ENCODE measurements at places on chromosomes 5 and 9.

- no peak for DNase-seq
Measured at GRCh38 chr5:156380848-156381247, 53.9 kb downstream of the SGCD start.

DNA sequence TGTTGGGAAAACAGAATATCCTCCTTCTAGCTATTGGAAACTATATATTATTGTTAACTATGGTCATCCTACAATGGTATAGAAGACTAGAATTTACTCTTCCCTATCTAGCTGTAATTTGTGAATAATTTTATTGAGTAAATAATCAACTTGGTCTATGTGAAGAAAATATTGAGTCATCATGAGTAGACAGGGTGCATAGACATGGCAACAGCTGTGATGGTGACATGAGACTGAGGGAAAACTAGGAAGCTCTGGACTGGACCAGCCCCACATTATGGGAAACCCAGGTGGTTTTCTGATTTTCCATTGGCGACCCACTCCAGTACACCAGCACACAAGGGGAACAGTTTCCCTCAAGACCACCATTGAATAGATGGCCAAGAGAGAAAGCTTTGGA, 95.0 kb downstream of the APBA1 start:
- DNase-seq: no peak

DNA sequence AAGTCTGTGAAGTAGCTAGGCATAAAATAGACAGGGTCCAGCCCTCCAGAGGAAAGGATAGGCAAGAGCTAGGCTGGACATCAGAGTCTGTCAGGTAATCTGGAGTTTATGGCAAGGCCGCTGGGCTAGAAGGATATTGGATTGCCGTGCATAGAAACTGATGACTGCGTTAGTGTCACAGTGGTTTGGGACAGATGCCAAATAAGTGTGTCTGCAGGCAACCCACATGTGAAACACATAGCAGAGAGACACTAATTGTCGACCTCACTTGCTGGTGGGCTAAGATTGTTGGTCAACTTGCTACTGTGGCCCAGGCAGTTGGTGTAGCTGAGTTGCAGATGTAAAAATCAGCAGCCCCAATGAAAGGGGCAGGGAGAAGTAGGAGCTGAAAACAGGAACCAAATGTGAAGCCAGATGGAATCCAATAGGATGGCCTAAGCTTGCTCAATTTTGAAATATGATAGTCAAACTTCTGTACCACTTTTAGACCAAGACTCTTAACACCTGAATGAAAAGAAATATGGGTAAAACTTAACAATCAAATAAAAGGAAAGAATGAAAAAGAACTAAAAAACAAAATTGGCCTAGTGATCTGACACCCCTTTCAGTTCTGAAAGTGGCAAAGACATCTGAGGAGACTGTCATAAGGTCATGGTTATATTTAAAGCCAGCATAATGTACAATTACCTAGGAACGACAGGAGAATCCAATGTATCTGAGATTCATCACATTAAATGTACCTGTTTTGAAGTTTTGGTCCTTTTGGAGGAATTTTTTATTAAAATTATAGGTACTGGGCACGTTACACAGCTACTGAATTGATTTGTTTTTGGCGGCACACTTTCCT, 243.3 kb upstream of the ACTBL2 start:
- no peak for DNase-seq

GRCh38 chr9:17807613-17808282, 228.9 kb downstream of the SH3GL2 start:
- DNase-seq: no peak

- peak; percentile 47 for DNase-seq
Measured at GRCh38 chr5:97142521-97143254, at the start of gene LIX1. Gene LIX1 (minus strand): TSS chr5:97142611. CDS start chr5:97142576, 35 bp downstream.

- peak; percentile 47 for DNase-seq
Measured at GRCh38 chr5:168946363-168946762, 354.6 kb downstream of the SLIT3 start.

DNA sequence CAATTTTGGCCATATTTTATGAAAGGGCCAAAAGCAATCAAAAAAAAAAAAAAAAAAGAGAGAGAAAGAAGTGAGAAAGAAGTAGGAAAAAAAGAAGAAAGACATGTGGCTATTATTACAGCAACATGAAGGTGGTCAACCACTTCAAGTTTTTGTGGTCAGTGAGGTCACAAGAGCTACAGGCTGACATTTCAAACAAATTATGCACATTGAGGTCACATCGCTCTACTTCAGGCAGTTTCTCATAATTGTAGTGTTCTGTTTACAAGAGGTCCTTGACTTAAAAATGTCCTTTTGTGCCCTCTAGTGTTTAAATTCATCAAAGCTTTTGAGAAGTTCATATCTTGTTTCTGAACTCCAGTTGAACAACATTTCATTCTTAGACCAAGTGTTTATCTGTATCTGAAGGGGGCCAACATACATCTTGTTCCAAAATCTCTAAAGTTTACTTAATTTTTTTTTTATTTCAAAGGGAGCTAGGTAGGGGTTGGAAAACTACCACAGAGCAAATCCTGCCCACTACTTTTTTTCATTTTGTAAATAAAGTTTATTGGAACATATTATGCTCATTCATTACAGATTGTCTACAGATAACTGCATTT, 513.1 kb downstream of the PDE4D start:
- DNase-seq: no peak

GRCh38 chr5:8606231-8606630, 737.3 kb downstream of the MTRR start:
- DNase-seq: no peak

GRCh38 chr9:21871256-21871975, 69.0 kb downstream of the MTAP start:
- no peak for DNase-seq

- DNase-seq: no peak
Measured at GRCh38 chr5:59008816-59009473, 426.1 kb downstream of the RAB3C start.

GRCh38 chr5:150801117-150801927, 22.8 kb downstream of the SMIM3 start:
- DNase-seq: no peak

DNA sequence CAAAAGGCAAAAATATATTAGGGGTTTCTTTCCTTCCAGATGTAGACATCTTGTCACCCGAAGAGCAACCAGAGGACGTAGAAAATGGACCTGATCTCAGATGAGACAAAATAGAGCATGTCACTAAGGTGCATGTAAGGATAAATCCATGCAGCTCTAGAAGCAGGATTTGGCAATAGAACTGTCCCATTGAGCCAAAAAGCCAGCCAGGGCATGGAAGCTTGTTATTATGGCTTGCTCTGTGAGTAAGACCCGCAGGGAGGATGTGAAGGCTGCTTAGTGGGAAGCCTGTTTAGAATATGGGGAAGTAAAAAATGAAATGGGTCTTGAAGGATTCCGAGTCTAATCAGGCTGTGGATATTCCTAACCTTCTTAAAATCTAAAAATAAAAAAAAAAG, 165.6 kb upstream of the MPDZ start:
- no peak for DNase-seq

DNA sequence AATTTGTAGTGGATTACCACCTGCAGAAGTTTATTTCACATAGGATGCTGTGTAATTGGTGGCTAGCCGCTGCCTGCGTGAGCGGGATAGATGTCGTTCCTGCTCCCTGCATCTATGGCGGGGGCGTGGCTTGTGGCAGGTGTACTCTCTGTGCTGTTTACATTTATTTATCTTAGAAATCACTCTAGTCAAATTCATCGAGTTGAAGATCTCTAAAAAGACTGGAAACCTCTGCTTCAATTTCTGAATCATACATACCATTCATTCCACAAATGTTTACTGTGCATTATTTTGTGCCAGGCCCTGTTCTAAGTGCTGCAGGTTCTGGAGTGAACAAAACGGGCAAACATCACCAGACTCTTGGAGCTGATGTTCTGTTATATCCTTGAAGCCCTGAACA, 11.9 kb downstream of the ROPN1L start:
- no peak for DNase-seq

DNA sequence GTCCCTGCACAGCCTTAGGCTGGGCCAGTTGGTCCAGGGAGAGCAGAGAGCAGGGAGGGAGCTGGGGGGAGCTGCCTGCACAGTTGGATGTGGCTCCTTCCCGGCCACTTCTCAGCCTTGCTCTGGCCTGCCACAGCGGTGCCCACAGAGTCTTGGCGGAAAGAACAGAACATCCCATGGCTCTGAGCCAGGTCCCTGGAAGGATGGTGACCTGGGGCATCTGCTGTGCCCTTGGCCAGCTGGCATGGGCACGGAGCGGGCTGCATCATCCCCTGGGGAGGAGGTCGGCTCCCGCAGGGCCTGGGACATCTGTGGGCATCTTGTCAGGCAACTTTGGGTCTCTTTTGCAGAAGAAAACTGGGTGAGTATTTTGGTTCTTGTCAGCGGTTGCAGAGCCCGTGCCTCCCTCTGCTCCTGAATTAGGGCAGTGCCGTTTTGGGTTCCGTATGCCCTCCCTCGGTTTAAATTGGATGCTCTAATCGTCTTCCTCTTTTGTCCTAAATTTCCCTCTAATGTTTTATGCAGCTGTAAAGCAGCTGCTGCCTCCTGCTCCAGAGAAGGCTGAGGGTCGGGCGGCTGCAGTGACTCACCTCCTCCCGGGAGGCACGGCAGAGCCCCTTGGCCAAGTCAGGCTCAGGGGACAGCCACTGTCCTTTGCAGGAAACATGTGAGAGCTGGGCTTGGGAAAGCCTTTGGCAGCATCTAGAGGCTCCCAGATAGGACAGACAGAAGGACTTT, 10.5 kb upstream of the NACC2 start:
- DNase-seq: no peak

DNA sequence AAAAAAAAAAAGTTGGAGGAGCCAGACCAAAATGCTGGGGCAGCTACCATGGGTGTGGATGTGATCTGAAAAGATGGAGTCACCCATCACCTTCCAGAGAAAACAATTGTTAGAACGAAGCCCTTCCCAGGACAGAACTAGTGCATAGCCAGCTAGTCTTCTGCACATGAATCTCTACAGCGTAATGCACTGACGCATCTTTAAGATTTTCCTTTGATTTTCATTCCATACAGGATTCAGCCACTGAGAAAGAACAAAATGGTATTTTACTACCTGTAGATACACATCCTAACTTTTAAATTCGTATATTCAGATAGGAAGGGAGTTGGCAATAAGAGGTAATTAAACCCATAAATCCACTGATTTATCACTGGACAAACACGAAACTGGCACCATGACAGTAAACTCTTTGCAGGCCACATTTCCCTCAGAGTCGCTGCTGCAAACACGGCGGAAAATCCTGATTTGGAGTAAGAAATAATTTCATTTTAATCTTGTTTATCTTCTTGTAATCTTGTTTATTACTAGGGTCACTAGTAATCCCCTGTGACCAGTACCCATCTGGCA, 206.6 kb downstream of the SPOCK1 start:
- DNase-seq: no peak

GRCh38 chr9:93154293-93154903, 20.3 kb upstream of the NINJ1 start:
- peak; percentile 73 for DNase-seq

DNA sequence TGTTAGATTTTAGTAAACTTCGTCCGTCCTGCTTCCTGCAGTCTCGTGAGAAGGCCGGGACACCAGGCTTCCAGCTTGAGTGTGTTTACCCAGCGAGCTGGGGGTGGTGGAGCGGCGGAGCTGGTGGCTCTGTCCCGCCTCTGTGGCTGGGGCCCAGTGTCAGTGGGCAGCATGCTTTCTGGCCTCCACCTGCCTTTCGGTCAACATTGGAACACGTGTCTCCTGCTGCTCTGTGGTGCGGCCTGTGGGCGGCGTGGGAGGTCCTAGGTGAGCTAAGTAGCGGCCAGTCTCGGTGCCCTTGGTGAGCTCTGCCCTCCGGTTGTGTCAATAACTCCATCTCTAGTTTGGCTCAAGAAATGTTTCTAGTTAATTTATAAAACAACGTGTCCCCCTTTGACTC, 125.9 kb downstream of the GADD45G start:
- DNase-seq: peak; percentile 26

DNA sequence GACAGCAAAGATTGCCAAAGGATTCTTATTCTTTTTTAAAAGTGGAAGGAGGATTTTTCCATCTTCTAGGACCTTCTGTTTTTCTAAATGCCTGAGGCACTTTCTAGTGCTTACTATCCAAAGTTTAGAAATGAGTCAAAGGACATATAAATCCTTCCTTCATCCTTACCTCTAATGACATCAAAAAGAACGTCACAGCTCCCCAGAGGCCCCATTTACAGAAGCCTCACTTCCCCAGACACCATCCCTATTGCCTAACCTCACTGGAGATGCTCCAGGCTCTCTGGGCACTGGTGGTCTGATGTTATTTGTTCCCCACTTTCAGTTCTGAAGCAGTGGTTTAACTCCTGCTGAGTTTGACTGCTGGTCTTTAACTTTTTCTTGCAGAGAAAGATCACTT, 504.3 kb downstream of the AGTPBP1 start:
- no peak for DNase-seq

GRCh38 chr9:100714372-100715099, 136.7 kb downstream of the CAVIN4 start:
- peak; percentile 86 for DNase-seq

GRCh38 chr9:136623842-136624183, 38.9 kb upstream of the EGFL7 start:
- no peak for DNase-seq

GRCh38 chr5:149990518-149991376, 9.7 kb downstream of the TIGD6 start:
- DNase-seq: peak; percentile 75

GRCh38 chr5:127012916-127013315, 17.4 kb downstream of the MARCHF3 start:
- DNase-seq: no peak

DNA sequence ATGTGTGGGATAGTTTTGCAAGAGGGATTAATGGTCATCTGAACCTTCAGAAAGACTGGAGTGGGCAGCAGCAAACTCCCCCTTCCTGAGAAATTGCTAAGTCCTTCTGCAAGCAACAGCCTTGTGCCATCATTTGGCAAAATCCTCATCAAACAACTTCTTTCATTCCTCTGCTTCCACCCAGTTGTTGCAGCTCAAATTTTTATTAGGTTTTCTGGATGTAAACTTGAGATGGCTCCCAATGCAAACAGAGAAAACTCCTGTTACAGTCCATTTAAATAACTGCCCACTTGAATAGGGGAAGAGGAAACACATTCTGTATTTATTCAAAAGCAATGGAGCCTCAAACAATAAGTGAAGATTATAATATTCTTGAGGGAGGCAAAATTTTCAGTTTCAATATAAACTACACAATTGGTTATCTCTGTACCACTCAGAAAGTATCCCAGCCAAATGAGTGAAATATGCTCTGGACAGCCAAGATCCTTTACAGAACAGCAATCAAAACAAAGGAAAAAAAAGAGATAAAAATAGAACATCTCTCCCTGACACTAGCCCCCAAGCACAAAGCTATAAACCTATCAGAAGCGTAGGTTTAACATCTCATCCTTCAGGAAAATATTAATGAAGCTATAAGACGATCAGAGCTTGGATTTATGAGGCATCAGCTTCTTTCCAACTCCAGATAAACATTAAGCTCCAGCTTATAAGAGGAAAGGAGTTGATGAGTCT, 17.3 kb upstream of the DAP start:
- DNase-seq: no peak

GRCh38 chr9:129597355-129598088, 23.4 kb downstream of the C9orf50 start:
- DNase-seq: peak; percentile 84

- DNase-seq: peak; percentile 52
Measured at GRCh38 chr5:131264451-131265099, 722 bp downstream of the CDC42SE2 start.

Measured in nephron progenitor cell (in vitro differentiated cells).